ENCODE measurements at places on chromosomes 7 and 10. TPM values are rescaled to one million over a fixed set of nuclear protein-coding genes. Genes with fewer than 3 reads are reported as not detected.

GRCh38 chr10:62934258-62934657, 118.1 kb upstream of the EGR2 start:
- DNase-seq = no peak

- DNase-seq = no peak
Measured at GRCh38 chr7:47327346-47327697, 254.6 kb downstream of the TNS3 start.

DNA sequence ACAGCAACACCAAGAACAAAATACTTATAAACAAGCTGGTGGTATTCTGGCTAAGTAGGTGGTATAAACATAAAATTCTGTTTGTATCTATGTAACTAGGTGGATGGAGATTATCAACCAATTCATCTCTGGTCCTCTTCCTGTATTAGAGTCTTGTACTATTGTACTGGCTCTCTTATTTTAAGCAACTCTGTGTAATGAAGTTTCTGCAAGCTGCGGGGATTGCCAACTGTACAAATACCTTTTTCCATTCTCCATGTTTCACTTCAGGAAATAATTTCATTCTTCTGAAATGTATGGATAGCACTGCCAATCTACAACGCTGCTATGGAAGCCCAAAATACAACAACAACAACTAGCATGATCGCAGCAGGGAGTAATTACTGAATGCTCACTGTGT, 44.8 kb downstream of the JAZF1 start:
- DNase-seq = no peak

DNA sequence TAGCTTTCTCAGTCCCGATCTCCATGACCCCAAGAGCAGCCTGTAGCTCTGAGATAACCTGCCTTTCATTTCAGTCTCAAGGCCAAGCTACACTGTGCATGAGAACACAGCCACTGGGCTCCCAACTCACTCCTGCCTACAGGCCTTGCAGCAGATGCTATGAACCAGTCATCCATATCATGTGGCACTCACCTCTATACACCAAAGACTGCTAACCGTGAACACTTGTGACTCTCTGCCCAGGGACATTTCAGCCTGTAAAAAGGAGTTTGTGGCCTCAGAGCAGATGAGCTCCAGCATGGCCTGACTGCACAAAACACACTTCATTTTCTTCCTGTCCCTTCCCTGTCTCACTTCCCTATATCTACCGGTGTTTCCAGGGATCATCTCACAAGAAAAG, 56.9 kb upstream of the NPY start:
- no peak for DNase-seq

Gene GPR26
- total RNA-seq = not detected

Data from activated naive CD8-positive, alpha-beta T cell treated with anti-CD3 and anti-CD28 coated beads, Interleukin-2, amount 10 ng/mL, durations not matched to agents 7 days and 5 days (primary cell).